ENCODE measurements at places on chromosomes 4 and X.

DNA sequence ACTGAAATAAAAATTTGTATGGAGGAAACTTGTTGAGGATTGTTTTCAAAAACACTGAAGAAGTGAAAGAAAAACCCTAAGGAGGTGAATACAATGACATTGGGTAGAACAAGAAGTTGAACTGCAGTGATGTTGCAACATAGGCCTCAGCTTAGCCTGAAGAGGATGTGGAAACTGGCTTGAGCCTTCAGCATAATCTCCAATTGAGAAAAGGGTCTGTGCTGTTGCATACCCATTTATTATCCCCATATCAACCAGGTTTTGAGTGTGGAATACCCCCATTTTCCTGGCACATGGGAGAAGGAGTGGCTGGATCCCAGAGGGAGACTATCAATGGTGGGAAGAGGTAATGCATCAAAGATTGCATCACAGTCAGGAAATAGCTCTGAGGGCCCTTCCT, 695.0 kb upstream of the HS3ST1 start:
- no peak for DNase-seq

GRCh38 chrX:101191217-101191750, 28.3 kb upstream of the DRP2 start:
- peak; percentile 12 for DNase-seq

DNA sequence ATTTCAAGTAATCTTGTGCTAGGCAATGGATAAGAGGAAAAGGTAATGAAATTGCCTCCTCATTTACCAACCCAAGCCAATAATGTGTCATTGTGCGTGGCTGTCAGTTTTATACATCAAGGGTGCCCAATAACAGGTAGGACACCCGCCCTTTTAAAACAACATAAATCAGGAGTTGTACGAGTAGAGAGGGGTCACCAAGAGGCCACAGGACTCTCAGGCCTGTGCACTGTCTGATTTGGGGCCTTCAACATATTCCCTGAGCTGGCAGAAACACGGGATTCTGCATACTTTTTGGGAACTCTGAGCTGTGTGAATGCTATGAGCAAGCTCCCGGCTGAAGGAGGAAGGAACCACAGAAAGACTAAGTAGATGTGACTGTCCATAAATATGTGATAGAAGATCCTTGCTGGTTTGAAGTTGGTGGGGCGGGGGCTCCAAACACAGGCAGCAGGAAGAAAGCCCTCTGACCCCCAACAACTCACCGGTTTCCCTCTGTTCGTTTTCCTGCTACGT, 82.7 kb upstream of the MAML3 start:
- DNase-seq = no peak

DNA sequence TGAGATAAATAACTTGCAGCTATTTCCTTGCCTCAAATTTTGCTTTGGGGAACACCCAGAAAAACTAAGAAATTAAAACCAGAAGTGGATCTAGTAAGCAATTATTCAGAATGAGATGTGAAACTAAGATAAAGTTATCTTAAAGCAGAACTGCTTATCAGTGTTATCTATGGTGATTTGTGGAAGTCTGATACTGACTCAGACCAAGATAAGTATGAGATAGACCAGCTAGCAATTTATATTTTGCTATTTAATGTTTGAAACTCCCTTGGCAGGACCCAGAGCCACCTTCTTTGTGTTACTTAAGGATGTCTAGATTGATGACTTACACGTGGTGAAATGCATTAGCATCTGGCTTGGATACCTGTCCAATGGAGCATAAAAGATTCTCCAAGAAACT, 368.1 kb downstream of the EPHA5 start:
- no peak for DNase-seq

DNA sequence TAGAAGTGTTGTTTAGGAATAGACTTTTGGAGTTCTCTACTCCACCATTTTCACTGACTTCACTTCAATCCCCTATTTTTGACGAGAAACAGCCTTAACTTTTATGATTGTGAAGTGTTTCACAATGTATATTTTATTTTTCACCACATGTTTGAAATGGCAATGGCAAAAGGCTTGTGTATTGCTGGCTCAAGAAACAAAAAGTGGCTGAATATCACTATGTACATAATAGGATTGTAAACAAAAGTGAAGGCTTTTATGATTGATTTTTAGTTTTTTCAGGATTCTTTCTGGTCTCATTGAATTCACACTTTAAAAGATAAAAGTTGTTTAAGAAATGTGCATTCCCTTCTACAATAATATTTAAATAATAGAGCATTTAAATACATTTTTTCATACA, 18.2 kb downstream of the MAGEB5 start:
- no peak for DNase-seq

DNA sequence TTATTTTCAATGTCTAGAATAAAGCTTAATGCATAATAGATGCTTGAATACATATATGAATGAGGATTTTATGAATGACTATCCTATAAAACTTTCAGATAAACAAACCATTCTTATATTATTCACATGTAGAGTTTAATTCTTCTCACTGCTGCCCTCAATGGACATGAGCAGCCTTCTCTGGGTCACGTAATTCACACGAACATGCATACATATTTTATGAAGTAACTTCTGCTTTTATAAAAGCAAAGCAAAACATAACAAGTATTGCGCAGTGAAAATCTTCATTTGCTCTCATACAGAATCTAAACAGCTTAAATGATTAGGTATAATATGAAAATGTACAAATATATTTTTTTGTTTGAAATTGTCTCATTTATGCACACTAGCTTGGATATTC, 116.7 kb downstream of the TMA16 start:
- no peak for DNase-seq

DNA sequence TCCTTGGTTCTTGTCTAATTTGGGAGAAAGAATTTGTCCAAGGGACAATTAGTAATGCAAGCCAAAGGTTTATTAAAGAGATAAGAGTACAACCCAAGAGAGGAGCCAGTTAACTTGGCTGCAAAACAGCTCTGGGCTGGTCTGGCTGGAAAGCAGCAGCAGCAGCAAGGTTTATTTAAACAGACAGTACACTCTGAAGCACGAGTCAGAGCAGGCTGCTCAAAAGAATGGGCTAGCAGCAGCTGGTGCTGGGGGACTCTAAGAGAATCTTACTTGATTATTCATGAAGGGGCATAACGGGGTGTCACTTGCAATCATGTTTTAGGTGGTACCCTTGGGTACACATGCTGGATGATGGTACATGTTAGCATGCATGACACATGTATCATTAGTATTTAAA, 17.1 kb upstream of the CT47C1 start:
- no peak for DNase-seq

DNA sequence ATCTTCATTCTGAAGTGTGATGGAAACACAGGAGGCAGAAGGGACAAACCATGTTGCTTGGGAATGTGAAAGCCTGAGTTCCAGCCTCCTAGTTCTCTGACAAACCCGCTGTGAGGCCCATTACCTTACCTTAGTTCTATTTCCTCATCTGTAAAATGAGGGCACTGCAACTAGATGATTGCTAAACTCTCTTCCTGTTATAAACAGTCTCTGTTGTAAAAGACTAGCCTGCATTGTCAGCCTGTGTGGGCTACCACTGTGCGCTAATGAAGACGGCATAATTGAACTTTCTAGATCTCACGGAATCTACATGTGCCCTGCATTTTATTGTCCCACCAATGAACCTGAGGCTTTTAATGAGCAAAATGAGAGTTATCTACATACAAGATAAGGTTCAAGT, 147.2 kb downstream of the AFF2 start:
- no peak for DNase-seq

GRCh38 chrX:107673933-107674479, 45.7 kb downstream of the PRPS1 start:
- DNase-seq = peak; percentile 76

DNA sequence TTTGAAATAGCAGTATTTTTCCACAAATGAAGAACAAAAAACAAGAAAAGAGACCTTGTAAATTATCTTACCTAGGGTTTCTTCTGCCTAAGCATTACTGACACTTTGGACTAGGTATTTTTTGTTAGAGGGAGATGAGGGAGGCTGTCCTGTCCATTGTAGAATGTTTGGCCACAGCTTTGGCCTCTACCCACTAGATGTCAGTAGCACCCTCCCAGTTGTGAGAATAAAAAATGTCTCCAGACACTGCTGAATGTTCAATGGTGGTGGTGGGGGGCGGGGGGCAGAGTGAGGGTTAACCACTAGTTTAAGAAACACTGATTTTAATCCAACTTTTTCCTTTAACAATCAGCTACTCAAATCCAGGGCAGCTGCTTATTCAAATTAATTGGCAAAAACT, 25.8 kb downstream of the OTUD4 start:
- peak; percentile 32 for DNase-seq
